BJ (cell line): ENCODE measurements at places on chromosomes 2 and 18.

GRCh38 chr18:44437603-44438002 is 243.1 kb upstream of the SETBP1 start:
- no peak for DNase-seq

- no peak for DNase-seq
Observed at GRCh38 chr18:9536354-9537152, 61.2 kb downstream of the RALBP1 start.

GRCh38 chr18:22074282-22075070 is 94.9 kb upstream of the GATA6 start:
- no peak for DNase-seq

- no peak for DNase-seq
Observed at GRCh38 chr2:68135448-68136320, 22.0 kb upstream of the PNO1 start.
